ENCODE measurements at places on chromosomes 3 and 15.
A peak's percentile ranks its signal among the peaks of the same experiment; 100 is the strongest.

DNA sequence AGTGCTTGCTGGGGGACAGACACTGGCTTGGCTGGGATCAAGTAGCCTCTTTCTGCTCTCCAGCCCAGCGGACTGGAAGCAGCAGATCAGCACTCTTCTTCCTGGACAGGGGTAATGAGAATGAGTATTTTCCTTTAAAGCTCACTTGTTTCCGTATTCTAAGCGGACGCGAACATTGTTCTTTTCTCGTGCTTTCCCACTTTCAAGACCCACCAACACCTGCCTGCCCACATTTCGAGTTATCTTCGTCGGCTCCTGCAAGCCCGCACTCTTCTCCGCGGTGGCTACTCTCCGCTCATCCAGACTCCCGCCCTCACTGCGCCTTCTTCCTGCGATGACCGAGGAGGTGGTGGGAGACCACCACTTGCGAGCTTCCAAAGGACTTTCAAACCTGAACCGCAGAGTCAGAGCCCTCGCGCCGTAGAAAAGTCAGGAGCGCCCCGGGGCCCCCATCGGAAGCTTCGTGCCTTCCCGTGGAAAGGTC, 1.6 kb upstream of the PPM1L start:
- peak; percentile 54 for DNase-seq

DNA sequence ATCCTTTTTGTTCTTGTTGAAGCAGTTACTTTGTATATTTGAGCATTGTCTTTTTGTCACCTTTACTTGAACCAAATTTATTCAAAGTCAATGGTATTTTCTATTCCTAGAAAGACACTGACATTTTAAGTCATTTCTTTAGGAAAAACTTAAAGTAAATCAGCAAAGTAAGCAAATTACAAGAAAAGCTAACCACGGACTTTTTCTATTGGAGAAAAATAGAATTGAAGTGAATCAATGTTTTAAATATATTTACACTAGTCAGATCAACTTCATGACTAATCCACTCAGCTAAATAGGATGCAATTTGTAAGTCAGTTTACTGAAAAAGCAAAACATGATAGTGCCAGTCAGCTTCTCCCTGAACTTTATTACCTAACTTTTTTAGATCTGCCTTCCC, 733.8 kb upstream of the ALCAM start:
- no peak for DNase-seq

GRCh38 chr15:67176195-67176971, 78.1 kb downstream of the AAGAB start:
- DNase-seq, result no peak

DNA sequence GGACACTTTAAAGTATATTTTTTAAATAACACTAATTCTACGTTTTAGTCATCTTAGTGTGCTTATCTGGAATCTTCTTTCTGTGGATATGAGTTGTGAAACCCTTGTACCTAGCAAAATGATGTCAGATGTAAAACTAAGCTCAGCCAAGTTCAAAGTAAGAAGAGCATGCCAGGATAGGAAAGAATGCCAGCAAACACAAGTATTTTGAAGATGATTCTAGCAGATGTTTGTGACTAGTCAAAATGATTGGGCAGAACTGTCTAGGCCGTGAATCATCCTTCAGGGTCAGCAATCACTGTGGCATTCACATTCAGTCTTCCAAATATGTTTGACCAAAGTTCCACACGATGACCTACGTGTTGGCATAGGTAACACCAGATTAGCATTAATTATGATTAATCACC, 5.4 kb upstream of the PLOD2 start:
- no peak for DNase-seq

DNA sequence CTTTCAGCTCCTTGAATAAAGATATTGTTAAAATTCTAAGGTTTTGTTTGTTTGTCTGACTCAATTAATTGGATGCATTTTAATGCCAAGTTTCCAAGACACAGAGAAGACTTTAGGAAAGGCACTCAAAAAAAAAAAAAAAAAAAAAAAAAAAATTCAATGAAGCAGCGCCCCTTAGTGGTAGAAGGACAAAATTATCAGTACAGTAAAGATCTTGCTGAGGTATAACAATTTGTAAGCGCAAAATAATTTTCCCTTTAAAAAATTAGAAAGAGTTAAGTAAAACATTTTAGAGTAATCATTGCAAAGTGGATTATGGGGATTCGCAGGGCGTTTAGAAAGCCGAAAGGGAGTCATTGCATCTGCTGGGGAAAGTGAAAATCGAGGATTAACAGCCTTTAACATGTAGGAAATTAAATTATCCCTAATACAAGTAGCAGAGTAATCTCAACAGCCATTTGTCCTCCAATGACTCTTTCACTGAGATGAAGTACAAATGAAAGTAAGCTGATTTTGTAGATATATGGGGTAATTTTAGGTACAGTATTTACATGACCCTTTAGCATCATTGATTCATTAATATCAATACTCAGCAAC, 5.8 kb upstream of the DIS3L start:
- DNase-seq, result no peak

GRCh38 chr3:186540221-186540834, 3.9 kb downstream of the CRYGS start:
- DNase-seq, result peak; percentile 68

- DNase-seq, result no peak
Measured at GRCh38 chr3:25354071-25354470, 74.0 kb upstream of the RARB start.

GRCh38 chr3:113630956-113631542, 65.4 kb downstream of the USF3 start:
- DNase-seq, result no peak

GRCh38 chr15:58724466-58724865, 25.0 kb downstream of the ADAM10 start:
- DNase-seq, result no peak

DNA sequence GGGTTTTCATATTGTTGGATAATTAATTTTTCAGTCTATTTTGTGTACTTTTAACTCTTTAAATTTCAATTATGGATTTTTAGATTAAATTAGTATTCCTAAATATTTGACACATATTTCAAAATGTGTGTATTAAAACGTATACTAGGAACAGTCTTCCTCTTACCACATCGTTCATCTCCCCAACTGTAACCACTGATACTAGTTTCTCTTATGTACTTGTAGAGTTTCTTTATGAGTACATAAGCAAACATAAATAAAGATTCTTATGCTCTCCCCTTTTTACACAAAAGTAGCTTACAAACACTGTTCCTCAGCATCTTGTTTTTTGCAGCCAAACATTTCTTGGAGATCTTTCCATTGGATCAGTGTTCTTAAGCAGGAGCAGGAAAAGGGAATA, 45.9 kb downstream of the CMSS1 start:
- DNase-seq, result no peak

GRCh38 chr15:51367322-51367976, 26.0 kb downstream of the GLDN start:
- no peak for DNase-seq

- no peak for DNase-seq
Measured at GRCh38 chr3:125214738-125215137, 2.2 kb upstream of the SLC12A8 start.

GRCh38 chr15:90558171-90558573, 28.4 kb downstream of the CRTC3 start:
- no peak for DNase-seq

DNA sequence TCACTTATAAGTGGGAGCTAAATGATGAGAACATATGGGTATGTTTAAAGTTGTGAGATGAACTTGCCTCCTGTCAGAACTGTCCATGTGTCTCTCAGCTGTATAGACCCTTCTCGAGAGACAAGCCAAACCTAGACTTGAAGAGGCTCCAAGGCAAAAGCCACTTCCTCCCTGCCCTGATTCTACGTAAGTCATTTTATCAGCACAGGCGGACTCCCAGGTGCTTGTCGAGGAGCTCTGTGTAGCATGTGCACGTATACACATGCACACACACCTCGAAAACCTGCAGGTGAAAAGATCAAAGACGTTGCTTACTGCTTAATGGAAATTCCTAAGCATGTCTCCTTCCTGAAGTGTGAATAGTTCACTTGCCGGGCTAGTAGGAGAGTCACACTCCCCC, 5.6 kb upstream of the CLEC3B start:
- no peak for DNase-seq

DNA sequence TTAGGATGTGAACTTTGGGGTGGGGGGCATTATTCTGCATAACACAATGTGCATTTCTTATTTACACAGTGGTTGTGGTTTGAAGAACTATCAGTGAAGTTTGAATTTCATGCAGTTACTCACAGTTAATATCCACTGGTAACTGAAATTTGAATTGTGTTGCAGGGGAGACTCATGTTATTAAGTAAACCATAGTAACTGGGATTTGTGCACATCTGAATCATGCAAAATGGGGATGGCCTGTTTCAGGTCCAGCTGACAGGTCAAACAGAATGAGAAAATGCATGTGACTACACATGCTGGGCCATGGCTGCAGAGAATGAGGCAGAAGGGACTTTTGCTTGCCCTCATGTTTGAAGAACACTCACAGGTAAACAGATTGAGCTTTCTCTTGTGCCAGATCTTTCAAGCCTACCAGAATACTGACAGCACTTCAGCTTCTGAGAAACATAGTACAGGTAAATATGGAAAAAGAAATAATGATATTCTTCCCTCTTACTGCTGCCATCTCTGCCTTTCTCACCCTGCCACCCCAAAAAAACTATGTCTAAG, 115.0 kb downstream of the POLQ start:
- no peak for DNase-seq

DNA sequence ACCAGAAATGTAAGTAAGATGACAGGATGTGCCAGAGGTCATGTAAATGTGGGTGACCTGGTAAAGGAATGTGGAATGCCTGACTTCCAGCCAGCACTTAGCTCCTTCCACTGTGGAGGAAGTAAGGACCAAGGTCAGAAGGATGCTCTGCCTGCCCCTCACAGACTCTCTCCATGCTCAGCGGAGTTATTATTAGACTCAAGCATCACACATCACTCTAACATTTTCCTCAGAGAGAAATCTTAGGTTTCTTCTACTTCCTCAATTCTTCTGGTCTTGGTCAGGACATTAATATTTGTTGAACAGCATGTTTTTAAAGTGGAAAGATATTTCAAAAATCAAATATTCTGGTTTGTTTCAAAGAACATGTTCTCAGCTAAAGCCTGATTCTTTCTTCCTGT, 231.4 kb upstream of the WNT5A start:
- no peak for DNase-seq

- peak; percentile 64 for DNase-seq
Measured at GRCh38 chr3:73508330-73508954, 116.3 kb downstream of the PDZRN3 start.

DNA sequence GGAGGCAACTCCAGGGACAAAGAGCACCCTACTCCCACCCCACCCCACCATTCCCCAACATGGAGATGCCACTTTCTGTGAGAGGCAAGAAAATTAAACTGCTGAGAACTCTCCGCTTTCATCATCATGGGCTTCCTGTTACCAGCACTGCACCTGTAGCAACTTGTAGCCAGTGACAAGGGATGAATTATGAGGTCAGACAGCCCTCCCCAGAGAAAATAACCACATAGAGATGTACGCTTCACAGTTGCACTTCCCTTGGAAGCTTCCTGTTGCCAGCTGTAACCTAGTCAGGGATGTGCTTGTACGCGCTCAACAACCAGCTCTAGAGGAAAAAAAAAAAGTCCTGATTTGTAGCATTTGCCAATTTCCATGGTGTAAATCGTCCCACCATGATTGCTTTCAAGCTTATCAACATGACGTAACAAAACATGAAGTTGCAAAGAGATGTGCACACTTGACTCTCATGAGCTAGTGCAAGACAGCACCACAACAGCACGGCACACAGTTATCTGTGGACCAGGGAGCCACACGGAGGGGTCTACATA, 145.4 kb downstream of the RAB11A start:
- no peak for DNase-seq

- no peak for DNase-seq
Measured at GRCh38 chr3:106172780-106173179, 304.0 kb upstream of the CBLB start.

DNA sequence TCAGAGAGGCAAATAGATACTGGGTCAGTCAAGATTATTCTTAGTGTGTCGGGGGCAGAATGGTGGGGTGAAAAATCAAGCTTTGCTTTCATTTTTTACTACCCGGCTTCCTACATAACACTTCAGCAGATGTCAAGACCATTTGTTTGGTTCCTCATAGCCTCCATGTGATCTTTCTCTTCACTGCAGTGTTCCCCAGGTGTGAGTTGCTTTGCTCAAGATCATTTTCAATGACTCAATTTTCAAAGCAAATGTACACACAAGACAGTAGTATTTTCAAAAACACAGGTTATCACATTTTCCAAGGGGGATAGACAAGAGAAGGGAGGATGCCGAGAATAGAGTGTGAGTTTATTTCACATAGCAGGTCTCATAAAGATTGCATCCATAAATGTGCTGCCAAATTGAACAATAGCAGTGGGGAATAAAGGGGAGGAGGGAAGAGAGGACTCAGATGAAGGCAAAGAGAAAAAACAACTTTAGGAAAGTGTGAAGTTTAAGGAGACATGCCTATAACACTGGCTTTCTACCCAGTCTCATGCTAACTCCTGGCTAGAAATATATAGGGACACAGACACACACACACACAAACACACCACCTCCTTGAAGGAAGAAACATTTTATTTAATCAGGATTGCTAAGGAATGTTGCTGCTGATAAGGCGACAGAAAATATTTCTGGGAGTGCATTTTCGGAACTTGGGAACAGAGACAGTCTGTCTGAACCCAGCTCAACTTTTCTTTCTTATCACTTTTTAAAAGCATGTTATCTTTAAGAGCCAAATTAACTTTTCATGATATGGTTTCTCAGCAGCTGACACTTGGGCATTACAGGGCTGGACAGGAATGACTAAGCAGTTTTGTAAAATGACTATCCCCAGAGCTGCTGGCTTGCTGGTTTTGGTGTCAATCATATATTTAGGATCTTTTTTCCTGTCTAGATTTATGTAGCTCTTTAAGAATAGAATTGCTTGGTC, 402.4 kb downstream of the RBMS3 start:
- DNase-seq, result no peak
